ENCODE measurements at places on chromosomes 2 and 18. TPM values are rescaled to one million over a fixed set of nuclear protein-coding genes. Genes with fewer than 3 reads are reported as not detected.

CXCR1 gene
- total RNA-seq, result not detected

SPAST gene
- 29.9 TPM for total RNA-seq

DCC gene
- not detected for total RNA-seq

VSNL1 gene
- total RNA-seq, result not detected

SERTAD2 gene
- 7.5 TPM for total RNA-seq

KANSL1L gene
- total RNA-seq, result 20.1 TPM

ANKRD29 gene
- 1.0 TPM for total RNA-seq

TNFRSF11A gene
- total RNA-seq, result 1.4 TPM

C2orf68 gene
- 30.2 TPM for total RNA-seq

LDLRAD4 gene
- total RNA-seq, result 6.6 TPM

USP37 gene
- total RNA-seq, result 7.0 TPM

- no peak overlapping the region for H3K27ac ChIP-seq
- no peaks in the 10 kb centered on the region for H3K27me3 ChIP-seq
- no peak overlapping the region for H3K4me3 ChIP-seq
- no peaks in the 10 kb centered on the region for H3K36me3 ChIP-seq
These were observed 85.7 kb downstream of the COBLL1 start for GRCh38 chr2:164755952-164756351.

DNA sequence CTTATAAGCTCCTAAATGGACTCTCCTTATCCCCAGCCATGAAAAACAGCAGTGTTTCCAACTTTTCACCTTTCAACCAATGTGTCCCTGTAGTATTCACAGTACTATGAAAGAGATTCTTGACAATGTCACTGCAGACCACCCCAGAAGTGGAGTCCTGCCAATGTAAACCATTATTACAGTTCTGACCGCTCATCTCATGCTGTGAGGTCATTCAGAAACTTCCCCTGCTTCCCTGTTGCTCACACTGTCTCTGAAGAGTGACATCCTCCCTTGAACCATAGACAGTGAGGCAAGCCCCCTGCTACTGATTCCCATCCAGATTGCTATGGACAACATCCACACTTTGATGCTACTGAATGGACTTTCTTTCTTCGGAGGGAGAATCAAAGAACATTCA is 1523.7 kb upstream of the ACVR2A start:
- no peaks in the 10 kb centered on the region for H3K4me1 ChIP-seq
- no peak overlapping the region for H3K27ac ChIP-seq
- no peaks in the 10 kb centered on the region for H3K27me3 ChIP-seq
- no peak for DNase-seq

DNA sequence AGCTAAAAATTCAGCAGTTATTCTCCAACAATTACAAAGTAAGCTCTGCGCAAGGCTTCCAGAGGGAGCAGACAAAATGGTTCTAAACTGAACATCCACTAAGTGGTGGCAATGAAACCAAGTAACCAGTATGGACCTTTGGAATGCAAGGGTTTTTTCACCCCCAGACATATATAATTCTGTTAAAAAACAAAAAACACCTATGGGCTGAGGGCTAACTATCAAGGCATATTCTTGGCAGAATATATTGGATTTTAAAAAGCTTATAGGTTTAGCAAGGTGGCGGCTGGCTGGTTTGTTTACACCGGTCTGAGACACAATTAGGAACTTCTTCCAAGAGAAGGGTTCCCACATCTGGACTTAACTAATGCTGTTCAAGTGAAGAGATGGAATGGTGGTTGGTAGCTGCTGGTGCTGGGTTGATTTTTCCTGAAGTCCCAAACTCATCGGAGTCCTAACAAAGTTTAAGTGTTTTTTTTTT is 2.8 kb downstream of the ZFP36L2 start:
- no peaks in the 10 kb centered on the region for H3K36me3 ChIP-seq
- no peaks in the 10 kb centered on the region for H3K27me3 ChIP-seq
- no peak for DNase-seq
- H3K27ac ChIP-seq, result peak overlapping the region; percentile 100
- H3K4me3 ChIP-seq, result peak overlapping the region; percentile 99
- peaks cover 59% of the 10 kb centered on the region for H3K4me1 ChIP-seq

GRCh38 chr2:57809230-57809629 is 237.4 kb upstream of the VRK2 start:
- no peak overlapping the region for H3K4me3 ChIP-seq
- no peaks in the 10 kb centered on the region for H3K27me3 ChIP-seq
- H3K36me3 ChIP-seq, result no peaks in the 10 kb centered on the region
- no peak overlapping the region for H3K27ac ChIP-seq

GRCh38 chr2:199405241-199405640 is 52.5 kb downstream of the SATB2 start:
- H3K4me1 ChIP-seq, result no peaks in the 10 kb centered on the region
- no peaks in the 10 kb centered on the region for H3K36me3 ChIP-seq
- no peak overlapping the region for H3K4me3 ChIP-seq

- H3K27me3 ChIP-seq, result no peaks in the 10 kb centered on the region
- no peaks in the 10 kb centered on the region for H3K36me3 ChIP-seq
- no peak for DNase-seq
- H3K4me3 ChIP-seq, result no peak overlapping the region
- H3K4me1 ChIP-seq, result no peaks in the 10 kb centered on the region
These were observed 75.9 kb downstream of the DNMT3A start for GRCh38 chr2:25265802-25266201.

DNA sequence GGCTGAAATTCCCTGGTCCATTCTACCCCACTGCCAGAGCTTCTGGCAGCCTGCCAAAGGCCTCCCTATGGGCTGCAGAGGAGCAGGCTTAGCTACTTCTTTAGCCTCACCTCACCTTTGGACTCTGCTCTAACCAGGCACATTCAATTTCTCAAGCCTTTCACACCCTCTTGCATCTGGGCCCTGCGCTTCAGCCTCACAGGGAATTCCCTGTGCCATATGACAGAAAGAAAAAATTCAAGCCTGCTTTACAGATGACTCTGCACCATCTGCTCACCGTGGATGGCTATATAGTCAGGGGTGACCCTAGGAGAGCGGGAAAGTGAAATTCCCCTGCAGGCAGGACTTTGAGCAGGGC is 62.5 kb downstream of the REEP1 start:
- H3K4me1 ChIP-seq, result peaks cover 14% of the 10 kb centered on the region
- H3K4me3 ChIP-seq, result no peak overlapping the region
- H3K27me3 ChIP-seq, result no peaks in the 10 kb centered on the region

DNA sequence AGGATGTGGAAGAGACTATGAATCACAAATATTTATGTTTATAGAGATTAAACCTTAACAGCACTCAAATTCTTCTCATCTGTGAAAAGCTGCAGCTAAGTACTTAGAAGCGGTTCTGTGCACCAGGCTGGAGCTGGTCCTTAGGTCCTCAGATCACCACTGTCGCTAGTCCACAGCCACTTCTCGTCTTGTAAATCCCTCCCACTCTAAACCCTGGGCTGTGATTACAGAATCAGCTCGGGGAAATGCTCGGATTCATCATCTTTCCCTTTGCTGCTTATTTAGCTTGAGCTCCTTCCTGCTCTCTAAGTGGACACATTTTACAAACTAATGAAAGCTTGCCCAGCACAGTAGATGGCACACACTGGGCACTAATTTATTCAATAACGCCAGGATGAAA is 61.7 kb downstream of the RNF152 start:
- H3K4me1 ChIP-seq, result peaks cover 10% of the 10 kb centered on the region
- H3K27me3 ChIP-seq, result no peaks in the 10 kb centered on the region
- DNase-seq, result no peak
- H3K27ac ChIP-seq, result no peak overlapping the region
- H3K36me3 ChIP-seq, result no peaks in the 10 kb centered on the region

- peak overlapping the region; percentile 84 for H3K27ac ChIP-seq
- peak; percentile 8 for DNase-seq
- H3K4me1 ChIP-seq, result peaks cover 14% of the 10 kb centered on the region
- no peaks in the 10 kb centered on the region for H3K27me3 ChIP-seq
- H3K36me3 ChIP-seq, result no peaks in the 10 kb centered on the region
These were observed 1.6 kb downstream of the SPRED2 start for GRCh38 chr2:65430603-65431420.

- DNase-seq, result no peak
- H3K36me3 ChIP-seq, result no peaks in the 10 kb centered on the region
- H3K4me3 ChIP-seq, result no peak overlapping the region
- no peak overlapping the region for H3K27ac ChIP-seq
- no peaks in the 10 kb centered on the region for H3K4me1 ChIP-seq
These were observed 643.0 kb upstream of the FAM98A start for GRCh38 chr2:34241905-34242762.

DNA sequence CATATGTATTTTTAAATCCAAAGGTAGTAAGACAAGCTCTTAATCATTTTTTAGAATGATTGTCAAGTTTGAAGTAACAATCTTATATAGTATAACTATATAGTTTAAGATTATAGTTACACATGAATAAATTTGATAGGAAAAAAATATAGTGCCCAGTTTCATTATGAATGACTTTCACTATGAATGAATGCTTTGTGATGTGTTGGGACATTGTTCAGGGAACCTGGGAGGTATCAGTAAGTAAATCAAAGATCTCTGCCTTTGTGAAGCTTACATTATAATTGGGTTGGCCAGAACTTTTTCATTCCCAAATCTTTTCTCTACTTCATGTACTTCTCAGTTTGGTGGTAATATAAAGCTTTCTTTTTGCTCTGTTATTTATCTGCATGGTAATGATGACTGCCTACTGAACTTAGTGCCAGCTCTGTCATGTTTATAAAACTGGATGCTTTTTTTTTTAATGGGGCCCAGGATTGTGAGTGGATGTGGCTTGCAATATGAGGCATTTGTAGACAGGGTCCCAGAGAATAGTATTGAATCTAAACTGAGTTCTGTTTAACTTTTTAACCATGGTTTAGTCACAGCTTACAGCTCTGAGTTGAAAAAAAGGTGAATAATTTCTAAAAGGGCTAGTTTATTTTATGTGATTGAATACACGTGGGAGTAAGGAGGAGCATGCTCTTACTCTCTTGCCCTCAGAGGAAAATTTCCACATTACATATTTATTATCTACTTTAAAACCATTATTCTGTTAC is 23.3 kb downstream of the GLS start:
- no peaks in the 10 kb centered on the region for H3K4me1 ChIP-seq
- H3K27me3 ChIP-seq, result no peaks in the 10 kb centered on the region
- peaks cover 57% of the 10 kb centered on the region for H3K36me3 ChIP-seq
- H3K27ac ChIP-seq, result no peak overlapping the region

DNA sequence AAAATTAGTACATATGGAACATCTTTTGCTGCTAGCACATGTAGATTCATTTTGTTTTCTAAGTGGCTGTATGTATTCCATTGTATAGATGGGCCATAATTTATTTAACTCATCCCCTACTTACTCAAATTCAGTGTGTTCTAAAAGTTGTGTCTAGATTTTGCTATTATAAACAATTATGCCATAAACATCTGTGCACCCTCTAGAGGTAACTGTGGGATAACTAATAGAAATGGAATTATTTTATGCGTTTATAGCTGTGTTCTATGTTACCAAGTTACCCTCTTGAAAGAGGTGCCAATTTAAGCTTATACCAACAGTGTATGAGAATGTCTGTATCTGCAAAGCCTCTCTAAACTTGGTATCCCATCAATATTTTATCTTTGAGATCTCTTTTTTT is 100.4 kb downstream of the MMADHC start:
- no peaks in the 10 kb centered on the region for H3K27me3 ChIP-seq
- H3K4me3 ChIP-seq, result no peak overlapping the region
- H3K27ac ChIP-seq, result no peak overlapping the region
- DNase-seq, result no peak
- H3K4me1 ChIP-seq, result no peaks in the 10 kb centered on the region

DNA sequence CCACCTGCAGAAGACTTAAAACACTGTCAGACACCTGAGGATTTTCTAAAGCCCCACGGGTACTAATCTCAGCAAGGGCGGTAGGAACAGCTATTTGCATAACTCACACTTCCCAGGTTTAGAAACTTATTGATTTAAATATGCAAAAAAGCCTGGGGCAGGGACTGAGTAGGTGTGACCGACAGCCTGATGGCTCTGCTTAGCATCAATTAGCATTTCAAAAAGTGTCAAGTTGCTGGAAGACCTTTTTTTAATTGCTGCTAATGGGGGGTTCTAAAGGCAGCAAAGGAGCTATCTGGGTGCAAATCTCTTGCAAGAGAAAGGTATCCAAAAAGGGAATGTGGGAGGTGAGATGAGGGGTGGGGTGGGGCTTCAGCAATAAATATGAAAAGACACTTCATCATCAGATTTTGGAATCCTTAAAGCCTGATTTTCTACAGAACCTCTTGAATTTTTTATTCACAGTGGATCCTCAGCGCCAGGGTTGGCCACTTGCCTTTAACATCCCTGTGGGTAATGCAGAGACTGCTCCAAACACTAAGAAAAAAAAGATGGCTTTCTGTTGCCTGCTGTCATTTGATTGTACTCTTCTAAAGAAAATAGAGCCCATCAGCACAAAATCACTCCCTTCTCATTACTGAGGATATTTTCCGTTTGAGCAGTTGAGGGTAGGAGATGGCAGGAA is 121.1 kb upstream of the RMP24 start:
- no peak overlapping the region for H3K4me3 ChIP-seq
- no peak overlapping the region for H3K27ac ChIP-seq
- no peaks in the 10 kb centered on the region for H3K36me3 ChIP-seq
- no peaks in the 10 kb centered on the region for H3K27me3 ChIP-seq
- no peaks in the 10 kb centered on the region for H3K4me1 ChIP-seq

- H3K4me3 ChIP-seq, result no peak overlapping the region
- no peaks in the 10 kb centered on the region for H3K27me3 ChIP-seq
- H3K27ac ChIP-seq, result no peak overlapping the region
- H3K4me1 ChIP-seq, result peaks cover 20% of the 10 kb centered on the region
- H3K36me3 ChIP-seq, result no peaks in the 10 kb centered on the region
These were observed 38.0 kb downstream of the RNF152 start for GRCh38 chr18:61854578-61855448.

DNA sequence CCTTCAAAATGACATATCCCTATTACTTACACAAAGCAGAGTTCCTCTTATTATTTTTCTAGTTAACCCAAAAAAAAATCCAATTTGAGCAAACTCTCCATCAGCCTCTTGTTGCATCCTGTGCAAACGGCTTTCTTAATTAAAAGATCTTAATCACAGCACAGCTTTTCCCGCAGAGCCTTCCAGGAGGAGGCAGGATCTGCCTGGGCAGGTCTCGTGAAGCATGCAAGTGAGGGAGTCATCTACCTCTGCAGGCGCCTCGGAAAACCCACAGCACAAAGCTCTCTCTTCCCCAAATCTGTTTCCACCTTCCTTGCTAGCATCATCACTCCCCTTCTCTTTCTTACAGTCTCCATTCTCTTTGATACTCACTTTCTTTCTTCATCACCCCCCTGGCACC is 100.4 kb downstream of the EN1 start:
- H3K4me3 ChIP-seq, result no peak overlapping the region
- no peak overlapping the region for H3K27ac ChIP-seq
- H3K27me3 ChIP-seq, result no peaks in the 10 kb centered on the region
- no peak for DNase-seq

- H3K27ac ChIP-seq, result no peak overlapping the region
- H3K4me1 ChIP-seq, result peaks cover 17% of the 10 kb centered on the region
- H3K27me3 ChIP-seq, result peaks cover 59% of the 10 kb centered on the region
- no peak for DNase-seq
- peak overlapping the region; percentile 34 for H3K4me3 ChIP-seq
These were observed 1.8 kb downstream of the KIF5C start for GRCh38 chr2:148876595-148877402.

DNA sequence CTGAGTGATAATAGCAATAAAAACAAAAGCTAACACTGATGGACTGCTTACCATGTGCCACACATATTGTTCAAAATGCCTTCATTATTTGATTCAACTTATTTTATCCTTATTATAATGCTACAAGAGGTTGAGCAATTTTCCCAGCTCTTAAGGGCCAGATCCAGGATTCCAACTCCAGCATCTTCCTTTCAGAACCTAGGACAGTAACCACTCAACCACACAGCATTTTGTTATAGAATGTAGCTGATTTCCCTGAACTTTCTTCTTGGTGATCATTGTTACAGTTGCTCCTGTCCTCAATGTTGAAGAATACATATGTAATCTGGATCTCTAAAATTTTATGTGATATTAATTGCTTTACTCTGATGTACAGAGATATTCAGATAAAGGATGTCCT is 341.7 kb downstream of the PIK3C3 start:
- no peak overlapping the region for H3K4me3 ChIP-seq
- no peaks in the 10 kb centered on the region for H3K27me3 ChIP-seq
- no peaks in the 10 kb centered on the region for H3K4me1 ChIP-seq
- H3K36me3 ChIP-seq, result no peaks in the 10 kb centered on the region

Measured in gastrocnemius medialis (tissue), 4 donors.